ENCODE measurements at places on chromosomes 16 and 17.
A peak's percentile ranks its signal among the peaks of the same experiment; 100 is the strongest.

DNA sequence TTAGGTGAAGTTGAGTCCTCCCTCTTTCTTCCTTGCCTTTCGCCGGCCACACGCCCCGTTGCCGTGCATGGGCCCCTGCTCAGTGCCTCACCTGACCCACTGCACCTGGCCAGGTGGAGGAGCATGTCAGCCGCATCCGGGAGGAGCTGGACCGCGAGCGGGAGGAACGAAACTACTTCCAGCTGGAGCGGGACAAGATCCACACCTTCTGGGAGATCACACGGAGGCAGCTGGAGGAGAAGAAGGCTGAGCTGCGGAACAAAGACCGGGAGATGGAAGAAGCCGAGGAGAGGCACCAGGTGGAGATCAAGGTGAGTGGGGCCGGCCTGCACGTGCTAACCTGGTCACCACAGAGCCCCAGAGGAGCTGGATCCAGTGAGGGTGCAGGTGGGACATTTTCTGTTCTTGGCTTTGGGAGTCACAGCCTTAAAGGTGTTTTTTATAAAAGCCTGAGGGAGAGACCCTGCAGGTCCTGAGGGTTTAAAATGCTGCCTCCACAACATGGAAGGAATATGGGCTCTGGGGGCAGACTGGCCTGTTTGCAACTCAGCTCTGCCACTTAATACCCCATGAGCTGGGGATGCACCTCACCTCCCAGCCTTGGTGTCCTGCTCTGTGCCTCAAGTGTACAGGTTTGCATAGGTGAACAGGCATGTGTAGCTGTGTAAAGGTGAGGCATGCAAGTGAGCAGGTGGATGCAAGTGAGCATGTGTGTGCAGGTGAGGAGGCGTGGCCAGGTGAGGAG lies 12.1 kb upstream of the DBNDD1 start:
- no peak for DNase-seq

DNA sequence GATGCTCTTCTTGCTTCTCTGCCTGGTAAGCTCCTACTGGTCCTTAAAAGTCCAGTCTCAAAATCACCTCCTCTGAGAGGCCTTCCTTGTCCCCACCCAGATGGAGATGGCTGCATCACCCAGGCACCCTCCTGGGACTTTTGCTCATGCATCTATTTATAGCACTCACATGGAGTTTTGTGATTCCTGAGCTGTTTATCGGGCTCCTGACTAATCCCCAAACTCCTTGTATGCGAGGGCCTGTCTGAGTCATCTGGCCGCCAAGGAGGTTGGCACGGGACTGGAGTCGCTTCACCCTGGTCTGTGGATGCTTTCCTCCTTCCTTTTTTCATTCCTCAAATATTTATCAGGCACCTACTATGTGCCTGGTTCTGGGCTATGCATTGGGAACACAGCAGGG lies 2.3 kb upstream of the MAP2K3 start:
- no peak for DNase-seq

DNA sequence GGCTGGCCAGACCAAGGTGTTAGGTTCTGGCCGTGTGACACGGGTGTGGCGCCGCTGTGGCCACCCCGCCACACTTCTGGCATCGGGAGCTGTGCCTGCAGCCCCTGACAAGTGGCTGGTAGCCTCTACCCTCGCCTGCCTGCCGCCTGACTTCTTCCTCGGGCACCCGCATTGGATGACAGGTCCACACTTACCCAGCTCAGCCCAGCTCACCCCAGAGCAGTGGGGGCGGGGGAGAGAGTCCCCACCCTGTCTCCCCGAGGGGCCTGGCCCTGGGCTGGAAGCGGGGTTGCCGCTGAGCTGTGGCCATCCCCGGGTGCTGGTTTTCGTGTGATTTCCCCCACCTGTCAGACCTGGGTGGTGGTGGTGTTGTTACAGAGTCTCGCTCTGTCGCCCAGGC lies 53.9 kb upstream of the ACSF3 start:
- no peak for DNase-seq

DNA sequence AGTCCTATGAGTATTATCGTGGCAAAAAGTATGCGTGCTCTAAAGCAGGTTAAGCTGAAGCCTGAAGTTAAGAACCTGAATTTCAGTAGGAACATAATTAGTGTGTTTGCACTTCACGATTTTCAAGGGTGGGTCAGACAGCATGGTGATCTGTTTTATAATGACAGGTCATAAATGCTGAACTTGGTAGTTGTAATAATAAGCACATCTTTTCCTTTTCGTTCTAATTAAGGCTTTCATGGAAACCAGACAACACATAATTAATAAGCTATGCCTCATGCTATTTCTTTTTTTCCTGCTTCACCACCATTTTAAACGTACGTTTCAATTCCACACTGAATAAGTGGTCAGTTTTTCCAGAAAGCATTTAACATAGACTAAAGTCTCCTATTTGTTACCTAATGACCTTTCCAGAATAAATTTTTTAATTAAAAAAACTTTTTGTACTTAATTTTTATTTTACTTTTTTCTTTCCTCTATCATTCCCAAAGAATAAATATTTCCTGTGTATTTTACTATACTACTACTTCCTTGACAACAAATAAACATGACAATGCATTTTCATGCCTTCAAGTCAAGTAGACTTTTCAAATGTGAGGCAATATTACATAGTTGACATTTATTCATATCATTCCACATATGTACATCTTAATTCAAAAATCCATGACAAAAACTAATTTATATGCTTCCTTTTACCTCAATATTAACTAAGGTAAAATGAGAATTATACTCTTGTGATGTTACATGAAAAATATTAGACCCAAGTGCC lies 22.4 kb downstream of the CMC2 start:
- DNase-seq: no peak

DNA sequence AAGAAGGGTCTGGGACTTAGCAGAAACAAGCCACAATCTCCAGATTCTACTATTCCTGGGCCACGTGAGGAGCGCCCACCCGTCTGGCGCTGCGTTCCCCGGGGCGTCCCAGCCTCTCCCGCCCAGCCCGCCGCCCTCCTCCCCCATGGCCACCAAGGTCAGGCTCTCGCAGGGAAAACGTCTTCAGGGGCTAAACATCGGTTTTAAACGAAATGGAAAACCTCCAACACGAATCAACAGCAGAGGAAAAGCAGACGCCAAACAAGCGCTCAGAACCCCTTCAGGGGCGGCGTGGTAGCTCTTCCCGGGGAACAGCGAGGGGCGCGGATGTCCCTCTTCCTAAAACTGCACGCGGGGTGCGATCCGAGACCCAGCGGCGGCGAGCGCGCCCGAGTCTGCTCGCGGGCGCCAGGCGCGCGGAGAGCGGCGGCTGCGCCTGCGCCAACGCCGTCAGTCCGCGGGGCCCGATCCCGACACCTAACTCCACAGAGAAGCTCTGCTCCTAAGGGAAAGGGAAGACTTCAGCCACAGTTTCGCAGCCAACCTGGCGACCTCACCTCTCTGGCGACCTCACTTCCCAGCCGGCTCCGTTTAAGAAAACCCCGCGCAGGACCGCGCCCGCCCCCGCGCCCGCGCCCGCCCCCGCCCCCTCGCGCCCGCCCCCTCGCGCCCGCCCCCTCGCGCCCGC lies 505 bp upstream of the COG1 start:
- DNase-seq: peak; percentile 49

DNA sequence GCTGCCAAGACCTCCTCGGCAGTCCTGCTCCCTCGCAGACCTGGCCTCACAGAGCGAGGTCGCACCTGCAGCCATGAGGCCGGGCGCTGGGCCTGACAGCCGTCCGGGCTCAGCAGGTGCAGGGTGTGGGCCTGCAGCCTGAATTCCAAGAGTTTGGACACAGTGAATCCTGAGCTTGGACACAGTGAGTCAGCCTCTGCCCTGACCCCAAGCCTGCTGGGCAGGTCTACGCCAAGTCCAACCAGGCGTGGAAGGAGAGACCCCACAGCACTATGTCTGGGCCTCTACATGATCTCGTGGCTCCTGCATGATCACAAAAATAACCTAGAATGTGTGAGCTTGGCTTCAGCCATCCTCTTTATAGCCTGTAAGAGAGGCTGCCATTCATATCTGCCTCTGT lies 121.0 kb downstream of the C16orf95 start:
- no peak for DNase-seq

DNA sequence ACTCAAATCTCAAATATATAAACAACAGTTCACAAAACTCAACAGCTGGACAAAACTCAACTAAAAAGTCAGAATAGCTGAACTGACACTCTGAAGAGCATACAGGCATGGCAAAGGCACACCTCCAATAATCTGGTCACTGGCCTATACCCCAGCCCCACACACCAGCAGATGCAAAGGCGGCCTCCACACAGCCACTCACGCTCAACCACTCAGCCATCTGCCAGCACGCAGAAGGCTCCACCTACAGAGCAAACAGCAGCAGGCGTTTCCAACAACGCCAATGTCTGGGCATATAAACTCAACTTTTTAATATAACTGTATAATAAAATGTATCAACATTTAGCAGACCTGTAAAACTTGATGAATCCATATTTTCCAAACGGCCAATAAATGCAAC lies 17.2 kb downstream of the USP7 start:
- no peak for DNase-seq

GRCh38 chr16:23518435-23518891 lies 8.2 kb upstream of the GGA2 start:
- DNase-seq: no peak

DNA sequence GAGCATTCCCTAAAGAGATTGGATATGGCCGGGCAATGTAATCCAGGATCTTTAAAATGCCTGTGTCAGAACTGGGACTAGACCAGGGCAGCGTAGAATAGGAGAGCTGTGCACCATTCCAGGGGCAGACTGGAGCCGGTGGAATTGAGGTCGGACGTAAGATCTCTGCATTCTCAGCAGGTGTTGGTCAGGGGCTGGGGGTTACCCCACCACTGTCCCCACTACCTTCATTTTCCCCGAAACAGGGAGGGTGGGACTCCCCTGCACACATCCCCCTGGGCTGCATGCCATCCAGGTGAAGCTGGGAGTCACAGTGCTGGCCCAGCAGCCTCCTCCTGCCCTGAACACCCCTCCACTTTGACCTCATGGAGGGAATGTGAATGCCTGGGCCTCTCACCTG lies 17.8 kb downstream of the OSBPL7 start:
- DNase-seq: no peak

- no peak for DNase-seq
Measured at GRCh38 chr16:89431158-89431584, 59.2 kb downstream of the ANKRD11 start.

DNA sequence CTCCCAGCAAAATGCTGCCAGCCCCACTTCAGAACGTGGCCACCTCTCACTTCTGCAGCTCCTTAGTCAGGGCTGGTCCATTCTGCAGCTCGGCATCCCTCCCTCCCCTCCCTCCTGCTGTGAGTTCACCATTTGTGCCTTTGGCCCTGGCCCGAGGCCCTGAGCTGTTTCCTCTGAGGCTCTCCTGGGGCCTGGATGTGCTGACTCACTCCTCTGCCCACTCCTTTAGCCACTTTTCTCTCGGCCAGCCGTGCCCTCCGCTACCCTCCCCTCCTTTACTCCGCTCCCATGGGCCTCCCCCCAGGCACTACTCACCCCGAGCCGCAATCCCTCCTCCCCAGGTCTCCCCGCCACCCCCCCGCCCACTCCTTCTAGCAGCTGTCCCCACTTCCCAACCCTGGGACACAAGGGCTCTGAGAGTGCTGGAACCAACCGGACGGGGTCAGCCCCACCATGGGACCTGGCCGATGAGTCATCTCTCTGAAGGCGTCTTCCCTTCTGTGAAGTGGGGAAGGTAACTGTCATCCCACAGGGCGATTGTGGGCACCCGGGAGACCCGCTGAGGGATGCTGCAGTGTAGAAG lies 11.5 kb downstream of the KCNG4 start:
- no peak for DNase-seq

- no peak for DNase-seq
Measured at GRCh38 chr16:77888871-77889270, 100.5 kb downstream of the VAT1L start.

GRCh38 chr17:1165836-1166235 lies 13.9 kb downstream of the ABR start:
- DNase-seq: no peak

- DNase-seq: no peak
Measured at GRCh38 chr16:15564604-15565339, 78.2 kb downstream of the MARF1 start.

- no peak for DNase-seq
Measured at GRCh38 chr16:85162478-85163277, 50.4 kb upstream of the CIBAR2 start.

DNA sequence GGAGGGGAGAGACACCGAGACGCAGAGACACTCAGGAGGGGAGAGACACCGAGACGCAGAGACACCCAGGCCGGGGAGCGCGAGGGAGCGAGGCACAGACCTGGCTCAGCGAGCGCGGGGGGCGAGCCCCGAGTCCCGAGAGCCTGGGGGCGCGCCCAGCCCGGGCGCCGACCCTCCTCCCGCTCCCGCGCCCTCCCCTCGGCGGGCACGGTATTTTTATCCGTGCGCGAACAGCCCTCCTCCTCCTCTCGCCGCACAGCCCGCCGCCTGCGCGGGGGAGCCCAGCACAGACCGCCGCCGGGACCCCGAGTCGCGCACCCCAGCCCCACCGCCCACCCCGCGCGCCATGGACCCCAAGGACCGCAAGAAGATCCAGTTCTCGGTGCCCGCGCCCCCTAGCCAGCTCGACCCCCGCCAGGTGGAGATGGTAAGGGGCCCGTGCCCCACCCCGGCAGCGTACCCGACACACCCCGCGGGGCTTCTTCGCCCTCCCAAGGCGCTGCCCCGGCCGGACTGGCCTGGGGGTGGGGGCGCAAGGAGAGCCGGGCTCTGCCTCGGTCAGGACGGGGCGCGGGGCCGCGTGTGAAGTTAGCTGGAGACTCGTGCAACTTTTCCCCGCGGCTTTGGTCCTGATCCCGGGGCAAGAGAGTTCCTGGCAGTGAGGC lies 427 bp downstream of the PPP1R1B start:
- DNase-seq: no peak

- no peak for DNase-seq
Measured at GRCh38 chr17:48818361-48818841, 1.4 kb upstream of the TTLL6 start.

DNA sequence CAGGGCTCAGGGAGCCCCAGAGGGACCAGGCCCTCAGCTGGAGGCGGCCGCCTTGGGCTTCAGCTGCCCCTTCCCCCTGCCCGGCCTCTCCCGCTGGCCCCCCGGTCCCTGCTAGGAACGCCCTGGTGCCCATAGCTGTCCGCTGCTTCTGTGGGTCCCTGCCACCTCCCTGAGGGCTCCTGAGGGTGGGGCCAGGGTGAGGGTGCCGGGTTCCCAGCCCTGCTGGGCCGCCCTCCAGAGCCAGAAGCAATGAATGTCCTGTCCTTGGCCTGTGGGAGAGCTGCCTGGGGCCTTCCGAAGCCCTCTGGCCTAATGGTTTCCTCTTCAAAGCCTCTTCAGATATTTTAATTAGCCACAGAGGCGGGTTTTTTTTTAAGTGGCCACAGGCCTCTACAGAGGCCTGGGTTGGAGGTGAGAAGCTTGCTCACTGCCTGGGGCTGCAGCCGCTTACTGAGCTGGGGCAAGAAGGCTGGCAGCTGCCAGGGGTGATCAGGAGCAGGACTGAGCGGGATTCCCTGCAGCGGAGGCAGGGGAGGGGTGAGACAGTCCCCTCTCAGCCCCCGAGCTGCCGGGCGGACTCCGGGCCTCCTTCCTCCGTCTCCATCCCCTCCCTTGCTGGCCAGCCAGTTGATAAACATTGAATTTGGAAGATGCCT lies 9.9 kb downstream of the CENPX start:
- DNase-seq: no peak
